Progenitor cell of endocrine pancreas (in vitro differentiated cells): ENCODE measurements at places on chromosomes 11 and 22. TPM values are rescaled to one million over a fixed set of nuclear protein-coding genes. Genes with fewer than 3 reads are reported as not detected.

GRCh38 chr22:31148488-31148887 lies 8.2 kb upstream of the PLA2G3 start:
- DNase-seq, result no peak
- no peak overlapping the region for H3K27ac ChIP-seq
- H3K4me1 ChIP-seq, result no peaks in the 10 kb centered on the region
- H3K27me3 ChIP-seq, result peaks cover 21% of the 10 kb centered on the region
- H3K4me3 ChIP-seq, result no peak overlapping the region
- H3K36me3 ChIP-seq, result no peaks in the 10 kb centered on the region

TNRC6B gene
- total RNA-seq, result 65.8 and 73.2 TPM in 2 replicates

MOV10L1 gene
- 0.22 TPM in 1 of 2 replicates, not detected in the other for total RNA-seq

CABP4 gene
- 0.18 TPM in 1 of 2 replicates, not detected in the other for total RNA-seq

RBM4 gene
- total RNA-seq, result 239 and 258 TPM in 2 replicates

APOA1 gene
- total RNA-seq, result 189 and 203 TPM in 2 replicates
